HFF-Myc (cell line): ENCODE measurements at places on chromosomes 5 and 9.

GRCh38 chr5:65771266-65771665, 49.3 kb downstream of the NLN start:
- no peak for DNase-seq

GRCh38 chr5:150120617-150121447, 34.5 kb upstream of the CSF1R start:
- DNase-seq: no peak

DNA sequence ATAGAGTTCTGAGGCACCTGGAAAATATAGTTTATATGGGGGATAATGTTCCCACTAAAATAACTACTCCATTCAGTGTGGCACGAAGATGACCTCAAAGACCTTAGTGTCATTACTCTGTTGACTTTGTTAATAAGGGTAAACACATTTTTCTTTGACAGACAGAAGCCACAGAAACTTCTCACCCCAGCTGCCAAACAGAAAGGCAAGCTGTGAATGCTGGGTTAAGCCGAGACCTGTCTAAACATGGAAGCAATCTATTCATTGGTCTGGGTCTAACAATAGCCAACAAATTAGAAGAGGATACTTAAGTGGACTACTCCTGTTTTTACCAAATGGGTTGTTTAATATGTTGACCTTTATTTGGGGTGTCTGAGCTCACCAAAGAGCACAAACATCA, 171.4 kb downstream of the TLE1 start:
- DNase-seq: no peak

GRCh38 chr5:34580983-34581382, 75.1 kb upstream of the RAI14 start:
- no peak for DNase-seq

GRCh38 chr5:62082370-62082801, 223.6 kb upstream of the KIF2A start:
- peak; percentile 12 for DNase-seq

DNA sequence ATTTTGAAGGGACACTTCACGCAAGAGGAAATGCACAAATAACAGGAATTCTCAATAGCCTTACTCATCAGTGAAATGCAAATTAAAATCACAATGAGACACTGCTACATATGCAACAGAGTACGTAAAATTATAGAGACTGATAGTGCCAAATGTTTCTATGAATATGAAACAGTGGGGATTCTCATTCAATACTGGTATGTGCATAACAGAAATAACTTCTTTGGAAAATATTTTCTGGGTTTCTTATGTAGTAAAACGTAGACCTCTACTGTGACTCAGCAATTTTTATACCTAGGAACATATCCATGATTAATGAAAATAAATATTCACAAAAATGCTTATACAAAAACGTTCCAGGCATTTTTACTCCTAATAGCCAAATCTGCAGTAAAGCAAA, 1625.2 kb downstream of the MAT2B start:
- no peak for DNase-seq

DNA sequence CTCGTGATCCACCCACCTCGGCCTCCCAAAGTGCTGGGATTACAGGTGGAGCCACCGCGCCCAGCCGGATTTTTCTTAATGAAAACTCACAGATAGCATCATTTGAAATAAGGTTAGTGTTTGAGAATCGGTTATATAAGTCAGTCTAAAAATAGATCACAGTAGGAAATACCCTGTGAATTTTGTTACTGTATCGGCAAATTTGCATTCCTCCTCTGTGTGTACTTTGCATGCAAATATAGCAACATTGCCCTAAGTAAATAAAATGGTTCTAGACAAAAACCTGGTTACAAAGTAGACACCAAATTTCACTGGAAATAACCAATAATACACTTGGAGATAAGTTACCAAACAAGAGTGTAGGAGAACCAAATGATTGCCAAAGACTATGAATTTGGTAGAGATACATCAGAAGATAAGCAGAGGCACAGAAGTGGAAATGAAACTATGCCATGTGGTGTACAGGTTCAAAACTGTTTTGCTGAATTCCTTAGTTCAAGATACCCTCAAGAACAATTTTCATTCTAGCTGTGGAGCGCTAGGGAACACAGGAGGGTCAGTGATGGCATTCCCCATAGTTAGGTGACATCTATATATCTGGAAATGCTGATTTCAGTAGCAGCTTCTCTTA, 58.1 kb downstream of the ICE1 start:
- DNase-seq: no peak
